NCI-H2081 treated with DMSO at 0.1 percent for 48 hours (cell line): ENCODE measurements at places on chromosomes 6 and 20.

- DNase-seq: no peak
Measured at GRCh38 chr20:62979876-62980373, 26.8 kb downstream of the BHLHE23 start.

- DNase-seq: no peak
Measured at GRCh38 chr20:47048054-47048453, 153.4 kb downstream of the EYA2 start.

DNA sequence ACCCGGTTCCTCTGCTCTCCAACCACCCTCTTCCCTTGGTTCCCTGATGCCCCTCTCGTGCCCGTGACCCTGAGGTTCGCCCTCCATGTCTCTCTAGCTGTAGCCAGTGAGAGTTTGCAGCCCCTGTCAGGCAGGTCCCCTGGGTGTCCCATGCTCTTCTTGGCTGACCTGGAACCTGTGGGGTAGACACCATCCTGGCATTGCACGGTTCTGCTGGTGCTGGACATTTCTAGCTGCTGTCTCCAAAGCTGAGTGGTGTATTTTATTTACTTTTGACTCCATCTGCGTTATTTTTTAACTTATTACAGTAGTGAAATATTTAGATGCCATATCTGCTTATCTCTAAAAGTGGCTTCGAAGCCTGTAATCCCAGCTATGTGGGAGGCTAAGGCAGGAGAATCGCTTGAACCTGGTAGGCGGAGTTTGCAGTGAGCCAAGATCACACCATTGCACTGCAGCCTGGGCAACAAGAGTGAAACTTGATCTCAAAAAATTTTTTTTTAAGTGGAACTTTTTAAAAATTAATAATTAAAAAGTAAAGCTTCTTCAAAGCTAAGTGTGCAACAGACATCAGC lies 12.5 kb downstream of the ENTPD6 start:
- DNase-seq: no peak

DNA sequence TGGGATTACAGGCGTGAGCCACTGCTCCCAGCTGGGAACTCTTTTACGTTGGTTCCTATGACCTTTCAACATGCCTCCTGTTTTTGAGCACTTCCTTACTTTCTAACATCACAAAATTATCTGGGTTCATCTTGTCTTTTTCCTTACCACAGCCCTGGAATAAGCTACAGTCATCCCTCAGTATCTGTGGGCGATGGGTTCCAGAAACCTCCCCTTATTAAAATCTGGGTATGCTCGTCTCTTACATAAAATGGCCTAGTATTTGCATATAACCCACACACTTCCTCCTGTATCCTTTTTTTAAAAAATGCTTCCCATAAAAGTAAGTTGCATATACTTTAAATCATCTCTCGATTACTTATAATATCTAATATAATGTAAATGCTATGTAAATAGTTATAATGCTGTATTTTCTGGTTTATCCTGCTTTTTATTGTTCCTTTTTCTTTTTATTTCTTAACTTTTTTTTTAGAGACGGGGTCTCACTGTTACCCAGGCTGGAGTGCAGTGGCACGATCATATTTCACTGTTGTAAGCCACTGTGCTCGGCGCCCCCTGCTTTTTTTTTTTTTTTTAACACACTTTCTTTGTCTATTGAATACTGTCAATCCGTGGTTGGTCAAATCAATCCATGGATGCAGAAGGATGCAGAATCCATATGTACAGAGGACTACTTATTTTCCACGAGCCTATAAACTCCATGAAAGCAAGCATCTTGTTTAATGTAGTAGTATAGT lies 9.2 kb downstream of the RPF2 start:
- no peak for DNase-seq

DNA sequence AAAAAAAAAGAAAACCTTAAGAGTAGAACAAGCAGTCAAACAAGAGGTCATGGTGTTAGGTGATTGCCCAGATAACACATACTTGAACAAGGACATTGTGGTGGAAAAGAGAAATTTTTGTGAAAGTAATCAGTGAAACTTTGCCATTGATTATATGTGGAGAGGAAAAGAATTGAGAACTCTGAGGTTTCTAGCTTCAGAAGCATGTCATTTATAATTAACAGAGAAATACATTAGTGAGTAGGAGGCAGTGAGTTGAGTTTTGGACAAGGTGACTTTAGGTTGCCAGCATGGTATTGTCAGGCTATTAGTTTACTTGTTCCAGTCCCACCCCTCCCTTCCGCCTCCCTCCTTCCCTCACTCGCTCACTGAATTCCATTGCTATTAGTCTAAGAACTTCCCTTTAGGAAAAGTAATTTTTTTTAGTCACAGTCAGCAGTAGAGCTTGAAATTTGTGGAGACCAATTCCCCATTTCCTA lies 17.2 kb downstream of the TAB2 start:
- DNase-seq: no peak

DNA sequence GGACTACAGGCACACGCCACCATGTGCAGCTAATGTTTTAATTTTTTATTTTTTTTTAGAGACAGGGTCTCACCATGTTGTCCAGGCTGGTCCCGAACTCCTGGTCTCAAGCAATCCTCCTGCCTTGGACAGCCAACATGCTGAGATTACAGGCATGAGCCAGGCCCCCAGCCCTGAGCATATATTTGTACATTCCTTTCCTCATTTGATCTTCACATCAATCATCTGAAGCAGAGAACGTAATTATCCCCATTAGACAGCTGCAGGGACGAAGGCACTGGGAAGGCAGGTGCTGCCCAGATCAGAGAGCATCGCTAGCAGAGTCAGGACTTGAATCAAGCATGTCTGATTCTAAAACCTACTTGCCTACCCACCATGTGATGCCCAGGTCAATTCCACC lies 41.0 kb upstream of the SIRPA start:
- DNase-seq: no peak

DNA sequence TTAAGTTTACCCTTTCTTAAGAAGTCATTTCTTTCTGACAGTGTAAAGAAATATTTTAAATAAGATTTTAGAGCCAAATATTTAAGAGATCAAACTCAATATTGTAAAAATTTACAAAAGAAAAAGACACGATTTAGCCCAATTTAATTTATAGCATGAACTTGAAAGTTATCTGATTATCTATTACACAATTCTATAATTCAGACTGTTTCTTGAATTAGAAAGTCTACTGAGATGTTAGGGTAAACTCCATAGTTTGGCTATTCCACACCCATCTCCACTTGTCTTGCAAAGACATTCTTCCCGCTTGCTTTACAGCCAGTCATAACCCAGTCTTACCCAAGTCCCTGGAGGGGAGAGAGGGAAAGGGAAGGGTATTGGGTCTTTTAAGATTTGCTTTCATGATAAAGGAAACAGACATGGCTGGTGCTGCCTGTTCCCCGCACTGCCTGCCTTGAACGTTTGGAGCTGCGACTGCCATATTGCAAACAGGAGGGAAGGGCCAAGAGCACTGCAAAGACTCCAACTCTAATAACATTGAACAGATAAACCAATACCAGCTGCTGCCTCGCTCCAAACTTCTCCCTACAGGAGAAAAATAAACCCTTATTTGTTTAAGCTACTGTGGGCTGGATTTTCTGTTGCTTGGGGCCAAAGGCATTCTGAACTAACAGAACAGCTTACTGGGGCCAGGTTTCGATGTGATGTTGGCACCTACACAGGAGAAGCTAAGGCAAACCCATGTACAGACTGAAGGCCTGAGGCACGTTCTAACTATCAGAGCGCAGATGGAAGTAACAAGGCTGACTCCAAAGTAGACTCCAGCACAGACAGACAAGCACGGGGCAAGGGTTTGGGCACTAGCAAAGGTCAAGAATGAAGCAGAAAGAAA lies 552.3 kb upstream of the JARID2 start:
- no peak for DNase-seq

DNA sequence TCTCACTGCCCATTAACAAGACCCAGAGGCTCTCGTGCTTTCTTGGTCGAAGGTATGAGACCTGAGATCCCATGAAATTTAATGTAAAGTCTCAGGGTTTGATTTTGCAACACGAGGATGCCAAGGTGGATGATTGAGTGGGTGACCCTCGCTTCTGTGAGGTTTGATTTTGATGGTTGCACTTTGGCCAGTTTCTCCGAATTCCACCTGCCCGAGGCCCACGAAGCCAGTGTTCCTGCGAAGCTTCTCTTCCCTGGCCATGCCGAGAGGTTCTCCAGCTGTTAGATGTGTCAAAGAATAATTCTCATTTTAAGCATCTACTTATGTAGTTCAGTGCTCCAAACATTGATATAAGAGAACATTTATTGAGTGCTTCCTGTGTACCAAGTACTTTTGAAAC lies at the start of gene KIF25:
TSS of gene KIF25 (plus strand) at position 30 of the 400 bp plus-strand sequence. CDS start 31,915 bp downstream, outside the sequence.
- no peak for DNase-seq

DNA sequence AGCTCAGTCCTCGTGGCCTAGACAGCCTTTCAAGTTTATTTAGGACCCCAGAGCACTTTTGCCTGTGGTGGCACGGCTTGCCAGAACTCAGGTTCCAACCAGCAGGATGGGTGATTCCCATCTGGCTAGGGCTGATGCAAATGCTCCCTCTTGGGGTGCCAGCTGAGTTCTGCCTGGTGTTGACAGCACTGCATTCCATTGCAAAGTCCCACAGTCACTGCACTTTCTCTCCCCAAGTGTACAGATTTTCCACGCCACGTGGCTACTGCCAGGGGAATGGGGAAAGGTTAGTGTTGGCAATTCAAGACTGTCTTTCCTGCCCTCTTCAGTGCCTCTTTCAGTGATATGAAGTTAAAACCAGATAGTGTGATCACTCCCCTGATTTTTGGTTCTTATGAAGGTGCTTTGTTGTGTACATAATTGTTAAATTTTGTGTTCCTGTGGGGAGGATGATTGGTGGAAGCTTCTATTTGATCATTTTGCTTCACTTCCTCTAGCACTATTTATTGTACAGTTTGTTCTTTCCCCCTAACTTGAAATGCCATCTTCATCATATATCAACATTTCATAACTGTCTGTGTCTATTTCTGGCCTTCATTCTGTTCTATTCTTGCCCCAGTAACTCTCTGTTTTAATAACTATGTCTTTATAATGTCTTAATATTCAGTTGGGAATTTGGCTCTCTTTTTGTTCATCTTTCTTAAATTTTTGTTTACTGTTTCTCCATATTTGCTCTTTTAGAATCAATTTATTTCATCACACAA lies 86.2 kb downstream of the CFAP61 start:
- no peak for DNase-seq
